ENCODE measurements at places on chromosomes 12 and 14.

DNA sequence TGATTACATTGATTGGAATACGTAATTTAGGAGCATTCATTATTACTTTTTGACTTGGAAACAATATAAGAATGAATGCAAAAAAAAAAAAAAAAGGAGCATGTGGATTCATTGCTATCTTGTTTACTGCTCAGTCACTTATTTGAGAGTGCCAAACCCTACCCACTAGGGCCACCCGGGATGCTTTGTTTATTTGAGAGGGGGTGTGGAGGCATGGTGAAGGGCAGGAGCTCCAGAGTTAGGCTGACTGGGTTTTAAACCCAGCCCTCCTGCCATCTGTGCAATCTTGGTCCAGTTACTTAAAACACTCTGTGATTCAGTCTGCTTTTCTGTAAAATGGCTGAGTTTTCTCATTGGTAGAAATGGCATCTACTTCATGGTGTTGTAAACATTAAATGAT lies 195.2 kb downstream of the RAD51B start:
- DNase-seq, result no peak

DNA sequence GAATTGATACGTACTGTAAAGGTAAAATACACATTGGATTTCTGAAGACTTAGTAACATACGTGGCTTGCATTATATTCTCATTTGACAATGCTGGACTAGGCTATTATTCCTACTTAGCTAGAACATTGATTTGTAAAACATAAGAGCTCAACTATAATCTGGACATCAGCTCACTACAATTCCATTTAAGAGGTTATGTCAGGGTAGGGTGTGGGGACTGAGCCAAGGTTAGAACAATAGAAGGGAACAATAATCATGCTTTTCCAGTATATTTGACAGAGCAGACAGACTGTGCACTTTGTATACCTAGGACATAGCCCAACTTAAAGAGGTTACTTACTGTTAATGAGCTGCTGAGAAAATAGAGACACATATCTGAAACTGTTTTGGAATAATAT lies 10.8 kb downstream of the ZCRB1 start:
- DNase-seq, result no peak

GRCh38 chr12:109627633-109628032 lies 54.0 kb downstream of the MVK start:
- no peak for DNase-seq

DNA sequence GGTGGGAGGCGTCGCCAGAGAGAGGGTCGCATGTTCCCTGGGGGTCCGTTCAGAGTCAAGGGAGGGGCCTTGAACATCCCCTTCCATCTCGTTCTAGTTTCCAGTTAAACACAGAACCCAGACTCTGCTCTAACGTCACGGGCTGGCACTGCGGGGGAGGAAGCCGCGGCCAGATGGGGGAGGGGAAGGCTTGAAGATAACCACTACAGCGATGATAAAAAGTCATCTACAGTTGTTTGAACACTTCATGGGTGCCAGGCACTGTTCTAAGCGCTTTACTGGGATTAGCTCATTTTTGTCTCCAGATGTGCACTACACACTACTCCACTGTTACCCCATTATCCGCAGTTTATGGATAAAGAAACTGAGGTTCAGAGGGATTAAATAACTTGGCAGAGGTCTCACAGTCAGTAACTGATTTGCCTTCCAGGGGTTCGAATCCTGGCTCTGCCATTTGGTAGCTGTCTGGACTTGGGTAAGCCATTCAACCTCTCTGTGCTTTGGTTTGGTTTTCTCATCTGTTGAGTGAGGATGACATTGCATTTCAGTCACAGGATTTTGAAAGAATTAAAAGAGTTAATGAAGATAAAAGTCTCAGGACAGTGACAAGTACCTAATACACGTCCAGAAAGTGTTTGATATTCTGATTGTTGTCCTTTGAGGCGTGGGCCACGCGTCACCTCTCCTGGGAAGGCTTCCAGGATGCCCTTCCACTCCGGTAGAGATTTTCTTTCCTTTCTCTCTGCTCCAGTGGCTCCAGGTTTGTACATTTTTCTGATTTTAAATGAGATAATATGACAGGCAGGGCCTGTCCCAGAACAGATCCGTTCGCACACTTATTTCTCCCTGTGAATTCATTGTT lies 798 bp upstream of the RASAL1 start:
- DNase-seq, result peak; percentile 71

DNA sequence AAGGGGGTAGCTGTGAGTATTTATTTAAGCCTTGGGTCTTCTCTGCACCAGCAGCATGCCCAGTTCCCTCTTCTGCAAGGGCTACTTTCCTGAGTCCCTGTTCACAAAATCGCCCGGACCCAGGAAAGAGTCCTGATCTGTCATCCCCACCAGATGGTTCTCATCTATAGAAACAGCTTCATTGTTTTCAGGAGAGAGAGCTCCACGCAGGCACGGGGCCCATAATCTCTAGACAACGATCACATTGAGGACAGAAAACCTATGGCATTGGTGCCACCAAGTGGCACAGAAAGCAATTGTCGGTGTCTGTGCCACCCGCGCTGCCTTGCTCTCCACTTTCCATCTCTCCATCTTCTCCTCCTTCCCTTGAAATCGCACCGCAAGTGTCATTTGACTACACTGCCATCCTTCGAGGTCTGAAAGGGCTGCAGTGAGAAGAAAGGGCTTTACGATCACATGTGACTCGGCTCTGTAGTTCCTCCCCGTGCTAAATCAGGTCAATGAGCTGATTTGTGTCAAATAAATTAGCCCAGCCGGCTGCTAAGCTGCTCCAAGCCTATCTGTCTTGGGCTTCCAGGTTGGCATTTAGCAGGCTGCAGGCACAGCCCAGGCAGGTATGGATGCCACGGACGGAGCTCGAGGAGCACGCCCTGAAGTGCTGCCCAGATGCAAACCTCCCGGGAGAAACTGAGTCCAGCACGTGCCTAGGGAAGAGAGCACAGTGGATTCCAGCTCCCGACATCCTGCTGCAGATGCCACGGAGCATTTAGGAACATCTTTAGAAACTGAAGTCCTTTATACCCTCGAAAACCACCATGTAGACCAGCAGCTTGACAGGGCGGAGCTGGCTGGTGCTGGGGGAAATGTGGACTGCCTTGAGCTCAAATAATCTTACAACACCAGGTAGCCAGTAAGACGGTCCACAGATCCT lies 28.8 kb downstream of the SPRING1 start:
- peak; percentile 60 for DNase-seq

GRCh38 chr12:78269620-78270019 lies 438.9 kb downstream of the NAV3 start:
- DNase-seq, result no peak

GRCh38 chr12:21566223-21566906 lies 38.3 kb downstream of the GYS2 start:
- DNase-seq, result no peak

DNA sequence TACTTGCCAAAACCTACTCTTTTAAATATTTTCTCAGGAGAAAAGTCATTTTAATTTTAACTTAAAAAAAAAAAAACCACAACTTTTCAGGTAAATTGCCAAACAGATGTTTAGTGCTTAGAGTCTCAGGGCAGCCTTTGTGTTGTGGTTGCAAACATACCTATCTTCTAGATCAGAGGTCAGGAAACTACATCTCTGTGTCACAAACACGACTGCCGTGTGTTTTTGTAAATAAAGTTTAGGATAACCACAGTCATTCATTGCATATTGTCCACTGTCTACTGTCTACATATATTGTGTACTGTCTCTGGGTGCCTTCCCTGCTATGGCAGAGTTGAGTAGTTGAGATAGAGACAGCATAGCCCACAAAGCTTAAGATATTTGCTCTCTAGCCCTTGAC lies 48.9 kb downstream of the DYRK2 start:
- no peak for DNase-seq

GRCh38 chr14:102620413-102620812 lies 28.0 kb downstream of the RCOR1 start:
- no peak for DNase-seq

- no peak for DNase-seq
These were observed 192.2 kb upstream of the PELI2 start for GRCh38 chr14:55926007-55926406.

- no peak for DNase-seq
These were observed 1.1 kb downstream of the IKZF4 start for GRCh38 chr12:56021889-56022497.

GRCh38 chr12:91538418-91538817 lies 355.8 kb upstream of the DCN start:
- DNase-seq, result no peak

GRCh38 chr12:70671698-70672097 lies 34.5 kb upstream of the PTPRB start:
- no peak for DNase-seq

DNA sequence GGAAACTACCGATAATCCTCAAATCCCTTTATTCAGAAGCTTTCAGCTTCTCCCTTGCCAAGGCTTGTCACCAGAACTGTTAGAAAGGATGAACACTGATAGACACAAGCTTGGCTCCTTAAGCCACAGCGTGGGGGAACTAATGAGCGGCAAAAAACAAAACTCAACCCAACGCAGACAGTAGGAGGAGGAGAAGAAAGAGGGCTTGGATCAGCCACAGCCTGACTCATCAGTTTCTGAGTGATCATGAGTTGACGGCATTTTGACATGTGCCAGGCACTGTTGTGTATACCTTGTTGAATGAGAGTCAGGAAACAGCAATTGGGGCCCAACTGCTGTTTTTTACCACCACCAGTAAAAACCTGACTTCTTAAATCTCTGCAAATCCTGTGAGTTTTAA lies 23.7 kb downstream of the PLXNC1 start:
- DNase-seq, result no peak

- peak; percentile 54 for DNase-seq
These were observed 15.6 kb upstream of the CALM1 start for GRCh38 chr14:90381011-90381786.

GRCh38 chr12:131370791-131371347 lies 340.0 kb upstream of the SFSWAP start:
- no peak for DNase-seq

- no peak for DNase-seq
These were observed 1.2 kb downstream of the NKX2-1 start for GRCh38 chr14:36518586-36519430.

- no peak for DNase-seq
These were observed 382.5 kb upstream of the ATP2B1 start for GRCh38 chr12:90090929-90091651.

DNA sequence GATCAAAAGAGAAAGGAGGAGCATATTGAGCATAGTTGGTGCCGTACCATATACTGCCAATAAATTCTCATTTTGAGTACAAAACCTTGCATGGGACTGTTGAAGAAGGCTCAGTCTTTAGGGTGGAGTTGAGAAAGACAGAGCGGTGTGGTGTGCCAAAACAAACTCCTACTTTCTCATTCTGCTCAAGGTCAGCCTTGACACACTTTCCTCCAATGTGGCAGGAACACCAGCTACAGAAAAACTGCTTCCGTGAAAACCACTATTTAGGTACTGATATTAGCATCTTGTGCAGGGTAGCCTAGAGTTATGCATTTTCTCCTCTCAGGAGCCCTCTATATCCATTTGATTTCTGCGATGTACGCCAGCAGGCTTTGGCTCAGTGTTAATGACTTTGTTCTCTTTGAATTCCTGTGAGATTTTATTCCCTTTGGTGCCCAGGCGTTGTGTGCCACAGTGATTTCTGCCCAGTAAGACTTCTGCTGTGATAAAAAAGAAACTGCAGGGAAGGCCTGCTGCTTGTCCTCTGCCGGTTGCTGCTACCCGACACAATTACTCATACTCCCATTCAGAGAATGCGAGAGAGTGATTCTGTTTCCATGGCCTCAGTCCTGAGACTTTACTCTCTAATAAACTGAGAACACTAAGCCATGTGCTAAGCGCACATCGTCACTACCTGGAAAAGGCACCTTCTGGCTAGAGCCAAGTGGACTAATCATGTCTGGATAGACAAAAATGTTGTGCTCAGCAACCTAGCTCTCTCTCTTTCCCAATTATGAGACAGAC lies 88.3 kb upstream of the MDM1 start:
- DNase-seq, result no peak

DNA sequence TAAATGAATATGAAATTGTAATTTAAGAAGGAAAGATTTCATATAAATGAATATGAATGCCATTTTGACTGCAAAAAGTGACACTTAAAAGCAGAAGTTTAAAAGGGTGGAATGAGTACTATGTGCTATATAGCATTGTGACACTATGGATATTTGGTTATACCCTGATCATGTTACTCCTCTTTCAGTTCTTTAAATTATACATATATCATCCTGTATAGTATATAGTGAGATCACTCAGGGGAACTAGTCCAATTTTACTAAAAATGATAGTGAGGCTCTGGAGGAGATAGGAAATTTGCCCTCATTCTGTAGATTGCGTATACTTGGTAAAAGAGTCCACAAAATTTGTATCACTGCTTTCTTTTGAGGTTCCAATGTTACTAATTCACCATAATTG lies 155.7 kb upstream of the BTG1 start:
- no peak for DNase-seq

DNA sequence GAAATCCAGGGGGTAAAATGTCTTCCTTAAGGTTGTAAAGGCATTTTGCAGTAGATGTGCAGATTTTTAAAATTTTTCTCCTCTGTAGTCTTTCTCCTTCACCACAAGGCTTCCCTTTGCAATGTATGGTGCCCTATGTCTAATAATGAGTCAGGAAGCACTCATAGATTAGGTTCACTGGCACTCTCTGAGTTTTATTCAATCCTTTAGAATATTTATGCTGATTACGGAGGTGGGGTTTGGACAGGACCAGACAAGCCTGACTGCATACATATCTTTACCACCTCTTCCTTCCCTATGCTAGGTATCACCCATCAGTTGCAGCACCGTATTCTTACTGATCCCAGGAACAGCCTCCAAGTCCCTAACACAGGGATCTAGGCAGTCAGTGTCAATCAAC lies 99.5 kb downstream of the NEDD1 start:
- DNase-seq, result no peak

DNA sequence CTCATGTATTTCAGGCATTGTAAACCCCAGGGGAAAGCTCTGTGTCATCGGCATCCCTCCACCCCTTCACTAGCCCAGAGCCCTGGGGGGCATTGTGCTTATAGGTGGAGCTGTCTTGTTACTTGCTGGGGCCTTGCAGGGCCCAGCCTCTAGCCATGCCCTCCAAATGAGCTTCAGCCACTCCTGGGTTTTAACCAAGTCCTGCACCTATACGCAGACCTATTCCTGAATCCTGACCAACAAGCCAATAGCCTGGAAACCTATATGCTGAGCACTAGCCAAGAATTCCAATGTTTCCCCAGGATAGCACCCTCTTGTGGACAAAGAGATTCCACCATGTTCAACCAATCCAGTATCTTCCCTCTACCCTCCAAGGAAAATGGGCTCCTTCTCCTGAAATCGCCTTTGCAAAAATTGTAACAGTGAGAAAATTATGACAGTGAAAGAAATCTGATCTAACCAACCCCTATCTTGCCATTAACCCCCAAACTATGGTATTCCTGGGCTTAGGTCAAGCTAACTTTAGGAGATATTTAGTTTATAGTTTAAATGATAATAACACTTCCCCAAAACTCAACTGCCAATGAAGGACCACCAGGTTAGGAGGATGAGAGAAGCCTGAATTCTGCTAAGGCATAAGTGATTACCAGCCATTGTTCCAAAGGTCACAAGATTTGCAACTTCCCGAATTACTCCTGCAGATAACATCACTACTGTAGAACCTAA lies 55.5 kb downstream of the TTC7B start:
- DNase-seq, result no peak

DNA sequence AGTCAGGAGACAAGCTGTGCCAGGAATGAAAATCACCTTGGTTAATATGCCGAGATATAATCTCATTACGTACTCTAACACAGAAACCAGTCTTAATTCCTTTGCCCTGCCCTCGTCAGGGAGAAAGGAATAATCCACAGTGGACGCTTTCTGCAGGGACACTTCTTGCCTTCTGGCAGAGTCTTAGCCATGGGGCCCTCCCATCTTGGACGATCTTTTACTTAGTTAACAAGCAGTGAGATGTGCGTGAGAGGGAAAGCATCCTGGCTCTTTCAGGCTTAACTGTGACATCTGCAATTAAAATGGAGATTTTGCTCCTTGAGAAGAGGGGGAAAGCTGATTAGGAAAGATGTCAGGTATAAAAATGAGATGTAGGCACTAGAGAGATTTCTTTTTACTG lies 246.4 kb downstream of the TMEM132C start:
- DNase-seq, result no peak
